Activated T-helper 1 cell treated with anti-CD3 and anti-CD28 coated beads, Interleukin-2, amount 50 U/mL, for 16 hours (primary cell): ENCODE measurements at places on chromosomes 3 and 15.

GRCh38 chr3:162658003-162658402 is 1161.4 kb downstream of the OTOL1 start:
- no peak for DNase-seq

DNA sequence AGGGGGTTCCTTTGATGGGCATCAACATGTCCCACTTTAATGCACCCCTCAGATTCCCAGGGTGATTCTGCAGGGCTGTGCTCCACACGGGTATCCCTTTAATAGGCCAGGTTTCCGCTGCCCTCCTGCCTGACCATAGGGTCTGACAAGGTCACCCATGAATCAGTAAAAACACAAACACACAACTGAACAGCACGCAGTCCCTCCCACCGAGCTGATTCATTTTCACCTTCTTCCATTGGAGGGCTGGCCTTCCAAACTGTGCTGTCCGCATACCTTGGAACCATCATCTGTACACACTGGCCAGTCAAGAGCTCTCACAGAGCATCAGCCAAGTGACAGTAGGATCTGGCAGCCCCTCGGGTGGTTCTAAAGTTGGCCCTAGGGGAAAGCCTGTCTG is 93.7 kb downstream of the FBLN2 start:
- no peak for DNase-seq

DNA sequence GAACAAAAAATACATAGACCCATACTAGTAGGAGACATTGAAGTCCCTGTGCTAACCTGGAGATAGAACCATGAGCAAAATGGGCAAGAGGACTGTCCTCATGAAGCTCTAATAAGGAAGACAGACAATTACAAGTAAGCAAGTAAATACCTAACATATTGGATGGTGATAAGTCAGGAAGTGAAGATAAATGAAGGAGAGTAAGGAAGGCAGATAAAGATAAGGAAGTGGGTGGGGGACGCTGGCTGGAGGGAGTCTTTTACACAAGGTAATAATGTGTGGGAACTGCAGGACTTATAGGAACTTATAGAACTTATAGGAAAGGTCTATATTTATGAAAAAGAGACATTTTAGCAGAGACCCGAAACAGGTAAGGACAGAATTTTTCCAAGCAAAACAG is 148.9 kb upstream of the ABI3BP start:
- DNase-seq = no peak

- no peak for DNase-seq
Observed at GRCh38 chr3:163916596-163917560, 1161.4 kb downstream of the SI start.

DNA sequence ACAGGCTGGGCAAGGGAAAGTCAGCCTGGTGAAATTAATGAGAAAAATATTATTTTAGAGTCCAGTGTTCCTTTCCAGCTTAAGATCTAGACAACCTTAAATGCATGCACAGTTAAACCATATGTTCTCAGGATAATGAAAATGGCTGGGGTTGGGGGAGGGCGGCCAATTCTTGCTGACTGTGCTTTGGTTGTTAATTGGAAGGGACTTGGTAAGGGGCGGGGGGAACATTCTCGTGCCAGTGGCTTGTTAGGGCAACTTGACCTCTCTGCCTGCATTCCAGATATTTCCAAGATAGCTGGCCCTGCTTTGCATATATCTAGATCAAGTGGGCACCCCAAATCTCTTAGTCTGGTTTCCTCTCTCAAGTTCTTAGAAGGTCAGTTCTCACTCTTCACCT is 112.5 kb downstream of the TOP2B start:
- DNase-seq = no peak

DNA sequence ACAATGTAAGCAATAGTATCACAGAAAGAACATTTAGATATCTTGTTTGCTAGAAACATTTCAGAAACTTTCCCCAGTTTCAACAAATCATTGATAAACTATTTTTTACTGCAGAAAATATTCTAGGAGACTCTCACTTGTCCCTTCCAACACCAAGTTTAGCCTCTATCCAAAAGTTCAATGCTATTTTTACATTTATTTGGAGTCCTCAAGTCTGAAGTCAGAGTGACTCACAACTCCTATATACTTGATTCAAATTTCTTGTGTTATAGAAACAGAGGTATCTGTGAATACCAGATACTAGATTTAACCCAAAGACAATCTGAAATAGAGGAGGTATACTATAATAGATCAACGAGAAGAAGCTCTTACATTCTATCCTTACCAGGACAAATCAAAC is 49.6 kb downstream of the RFX7 start:
- DNase-seq = no peak
